ENCODE measurements at places on chromosomes 6 and 20. TPM values are rescaled to one million over a fixed set of nuclear protein-coding genes. Genes with fewer than 3 reads are reported as not detected.

DNA sequence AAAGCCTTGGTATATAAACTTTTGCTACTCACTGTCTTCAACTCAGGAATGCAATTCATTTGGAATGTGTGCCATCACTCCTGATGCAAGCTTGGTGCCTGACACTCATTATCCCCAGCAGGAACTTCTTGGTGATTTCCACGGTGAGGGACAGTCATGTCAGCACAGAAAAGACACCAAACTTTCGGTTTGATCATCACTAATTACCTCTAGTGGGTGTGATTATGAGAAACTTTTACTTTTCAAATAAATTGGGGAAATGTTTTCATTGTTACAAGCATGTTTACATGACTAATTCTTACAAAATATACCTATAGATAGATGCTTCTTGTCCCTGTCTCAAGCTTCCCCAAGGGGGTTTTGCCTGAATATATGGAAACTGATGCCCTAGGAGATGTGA lies 40.9 kb downstream of the RPP40 start:
- DNase-seq = no peak

DNA sequence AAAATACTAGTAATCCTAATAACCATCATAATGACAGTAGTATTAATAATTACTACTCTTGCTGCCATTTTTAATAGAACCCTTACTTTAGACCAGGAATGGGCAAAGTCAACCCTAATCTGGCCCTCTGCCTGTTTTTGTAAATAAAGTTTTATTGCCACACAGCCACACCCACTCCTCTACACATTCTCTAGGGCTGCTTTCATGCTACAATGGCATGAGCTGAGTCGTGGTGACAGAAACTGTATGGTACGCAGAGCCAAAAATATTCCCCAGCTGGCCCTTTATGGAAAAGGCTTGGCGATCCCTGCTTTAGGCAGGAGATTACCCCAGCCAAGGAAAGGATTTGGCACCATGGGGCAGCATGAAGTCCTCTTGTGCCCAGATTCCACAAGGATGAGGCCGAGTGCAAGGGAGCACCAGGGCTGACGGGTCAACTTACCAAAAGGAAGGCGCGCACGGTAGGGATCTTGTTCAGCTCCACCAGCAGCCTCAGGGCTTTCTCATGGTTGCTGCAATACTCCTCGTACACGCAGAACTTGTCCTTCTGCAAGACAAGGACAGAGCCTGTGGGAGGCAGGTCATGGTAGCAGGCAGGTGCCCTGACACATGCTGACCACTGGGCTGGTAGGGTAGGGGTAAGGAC lies 93.6 kb downstream of the PREX1 start:
- no peak for DNase-seq

- no peak for DNase-seq
Observed at GRCh38 chr20:2253256-2253655, 42.5 kb upstream of the TGM3 start.

GRCh38 chr20:50142812-50143211 lies 10.7 kb downstream of the PEDS1 start:
- no peak for DNase-seq

GRCh38 chr6:12356983-12357972 lies 67.1 kb downstream of the EDN1 start:
- no peak for DNase-seq

The UBE3D gene
- 3.6 TPM for total RNA-seq
